Fibroblast of villous mesenchyme (primary cell): ENCODE measurements at places on chromosomes 2 and 18. TPM values are rescaled to one million over a fixed set of nuclear protein-coding genes. Genes with fewer than 3 reads are reported as not detected.

- DNase-seq = no peak
Measured at GRCh38 chr18:76264198-76264875, 230.7 kb downstream of the ZNF516 start.

- no peak for DNase-seq
Measured at GRCh38 chr2:165745916-165746315, 48.1 kb downstream of the GALNT3 start.

GRCh38 chr2:142867136-142867535 lies 10.3 kb upstream of the KYNU start:
- DNase-seq = no peak

DNA sequence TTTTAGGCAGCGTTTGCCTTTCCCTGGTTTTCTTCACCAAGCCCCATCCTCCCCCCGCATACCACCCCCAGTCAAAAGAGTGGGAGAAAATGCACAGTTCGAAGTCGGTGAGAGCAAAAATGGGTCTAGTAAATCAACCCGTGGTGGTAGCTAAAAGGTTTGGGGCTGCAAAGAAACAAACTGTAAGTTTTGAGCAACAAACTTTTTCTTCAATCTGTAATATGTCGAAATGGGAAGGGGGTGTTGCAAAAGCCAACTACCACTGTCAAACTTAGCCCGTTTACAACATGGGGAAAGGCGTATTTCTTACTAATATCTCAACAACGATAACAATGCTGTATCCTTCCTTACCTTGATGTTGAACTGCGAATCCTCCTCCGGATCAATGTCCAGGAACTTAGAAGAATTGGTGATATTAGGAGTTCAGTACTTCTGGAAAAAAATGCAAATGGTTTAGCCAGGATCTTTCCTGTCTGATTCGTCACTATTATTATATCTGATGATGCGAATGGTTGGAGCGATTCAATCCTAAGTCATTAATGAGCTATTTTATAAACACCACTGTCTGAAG lies 2.4 kb upstream of the SATB2 start:
- DNase-seq = peak; percentile 39

GRCh38 chr2:216372761-216373291 lies 543 bp upstream of the MARCHF4 start:
- peak; percentile 62 for DNase-seq

DNA sequence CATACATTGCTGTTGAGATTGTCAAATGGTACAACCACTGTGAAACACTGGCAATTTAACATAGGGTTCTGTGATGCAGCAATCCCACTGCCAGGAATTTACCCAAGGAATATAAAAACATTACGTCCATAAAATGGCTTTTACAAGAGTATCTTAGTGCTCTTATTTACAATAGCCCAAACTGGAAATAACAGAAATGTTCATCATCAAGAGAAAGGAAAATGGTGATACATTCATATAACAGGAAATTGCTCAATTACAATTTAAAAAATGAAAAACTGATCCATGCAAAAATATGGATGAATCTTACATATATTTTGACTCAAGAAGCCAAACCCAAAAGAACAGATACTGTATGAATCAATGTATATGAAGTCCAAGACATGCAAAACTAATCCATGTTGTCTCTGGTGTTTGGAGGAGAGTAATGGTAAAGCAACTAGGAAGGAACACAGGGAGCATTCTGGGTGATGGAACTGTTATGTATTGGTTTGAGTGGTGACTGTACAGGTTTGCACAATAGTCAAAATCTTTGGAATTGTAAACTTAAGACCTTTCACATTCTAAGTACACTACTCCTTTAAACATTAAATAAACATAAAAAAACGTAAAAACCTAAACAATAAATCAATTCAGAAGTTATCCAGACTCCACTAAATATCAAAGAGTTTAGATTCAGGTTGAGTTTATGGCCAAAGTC lies 104.8 kb upstream of the WDR75 start:
- peak; percentile 84 for DNase-seq

- DNase-seq = peak; percentile 95
Measured at GRCh38 chr2:54903736-54904554, 146.3 kb downstream of the RTN4 start.

DNA sequence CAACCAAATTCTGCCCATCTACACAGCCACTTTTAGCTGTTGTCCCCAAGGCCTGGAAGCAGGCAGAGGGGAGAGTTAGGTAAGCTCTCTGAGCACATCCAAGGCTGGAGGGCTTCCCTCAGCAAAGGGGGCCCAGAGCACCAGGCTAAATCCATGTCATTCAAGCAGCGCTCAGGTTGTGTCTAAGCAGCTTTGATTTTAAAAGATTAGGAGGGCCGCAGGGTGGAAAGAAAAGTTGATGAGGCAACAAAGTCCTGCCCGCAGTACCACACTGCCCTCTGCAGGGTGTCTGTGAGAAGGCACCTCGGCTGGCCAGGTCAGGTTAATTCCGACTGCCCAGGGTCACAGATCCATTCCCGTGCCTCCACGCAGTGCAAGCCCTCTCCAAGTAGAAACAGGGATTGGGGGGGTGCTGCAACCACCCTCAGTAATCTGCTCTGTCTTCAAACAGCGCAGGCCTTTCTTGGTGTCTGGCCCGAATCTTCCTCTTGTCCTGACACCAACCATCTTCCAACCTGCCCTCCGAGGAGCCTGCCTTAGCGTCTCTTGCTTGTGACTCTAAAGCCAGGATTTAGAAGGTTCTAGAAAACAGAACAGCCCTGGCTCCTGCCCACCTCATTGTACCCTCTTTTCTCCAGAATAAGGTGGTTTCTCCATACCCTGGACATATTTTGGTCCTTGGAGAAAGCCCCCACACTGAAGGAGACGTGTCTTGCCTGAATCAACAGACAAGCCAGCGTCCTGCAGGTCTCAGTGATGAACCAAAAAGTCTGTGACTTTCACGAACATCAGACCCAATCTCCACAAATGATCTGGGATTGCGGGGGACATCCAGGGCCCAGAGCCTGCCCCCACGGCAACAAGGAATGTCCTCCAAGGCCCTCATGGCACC lies 289.2 kb downstream of the TNS1 start:
- DNase-seq = peak; percentile 73

DNA sequence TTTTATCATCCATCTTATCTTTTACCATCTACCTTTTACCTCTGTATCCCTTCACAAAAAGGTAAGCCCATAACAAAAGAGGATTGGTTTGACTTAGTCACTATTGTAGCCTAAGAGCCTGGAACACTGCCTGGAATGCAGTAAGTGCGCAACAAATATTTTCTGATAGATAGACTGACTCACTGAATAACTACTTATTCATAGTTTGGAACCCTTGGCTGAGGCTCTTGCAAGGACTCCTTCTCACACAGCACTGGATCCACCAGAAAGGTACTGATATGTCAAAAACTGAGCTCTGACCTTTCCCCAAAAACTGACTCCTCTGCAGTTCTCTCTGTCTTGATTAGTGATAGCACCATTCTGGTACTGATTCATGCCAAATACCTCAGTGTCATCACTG lies 426.7 kb downstream of the SETBP1 start:
- DNase-seq = no peak

- DNase-seq = no peak
Measured at GRCh38 chr2:124973396-124973795, 948.3 kb downstream of the CNTNAP5 start.

DNA sequence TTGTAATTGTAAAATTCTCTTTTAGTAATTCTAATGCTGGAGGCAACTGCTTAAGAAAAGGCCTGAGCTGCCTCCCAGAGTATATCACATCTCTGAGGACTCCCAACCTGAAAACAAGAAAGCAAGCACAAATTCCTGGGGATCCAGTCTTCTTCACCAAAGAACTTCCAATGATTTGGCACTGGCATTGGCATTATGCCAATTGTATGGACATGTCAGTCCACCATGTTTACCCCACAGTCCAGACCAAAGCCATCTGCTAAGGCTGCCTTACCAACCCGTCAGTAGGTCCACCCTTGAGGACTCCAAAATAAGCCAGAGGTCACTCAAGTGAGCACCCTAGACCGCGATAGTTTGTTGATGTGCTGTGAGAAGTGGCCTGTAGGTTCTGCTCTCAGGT lies 263.1 kb downstream of the RND3 start:
- DNase-seq = no peak

DNA sequence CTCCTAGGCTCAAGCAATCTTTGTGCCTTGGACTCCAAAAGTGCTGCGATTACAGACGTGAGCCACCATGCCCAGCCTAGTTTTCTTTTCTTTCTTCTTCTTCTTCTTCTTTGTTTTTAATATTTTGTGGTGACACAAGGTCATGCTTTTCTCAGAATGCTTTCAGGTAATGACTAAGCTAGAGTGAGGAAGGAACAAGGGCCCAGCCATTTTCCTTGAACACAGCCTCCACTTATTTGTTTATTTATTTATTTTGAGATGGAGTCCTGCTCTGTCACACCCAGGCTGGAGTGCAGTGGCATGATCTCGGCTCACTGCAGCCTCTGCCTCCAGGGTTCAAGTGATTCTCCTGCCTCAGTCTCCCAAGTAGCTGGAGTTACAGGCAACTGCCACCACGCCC lies 74.3 kb upstream of the ST3GAL5 start:
- DNase-seq = no peak

DNA sequence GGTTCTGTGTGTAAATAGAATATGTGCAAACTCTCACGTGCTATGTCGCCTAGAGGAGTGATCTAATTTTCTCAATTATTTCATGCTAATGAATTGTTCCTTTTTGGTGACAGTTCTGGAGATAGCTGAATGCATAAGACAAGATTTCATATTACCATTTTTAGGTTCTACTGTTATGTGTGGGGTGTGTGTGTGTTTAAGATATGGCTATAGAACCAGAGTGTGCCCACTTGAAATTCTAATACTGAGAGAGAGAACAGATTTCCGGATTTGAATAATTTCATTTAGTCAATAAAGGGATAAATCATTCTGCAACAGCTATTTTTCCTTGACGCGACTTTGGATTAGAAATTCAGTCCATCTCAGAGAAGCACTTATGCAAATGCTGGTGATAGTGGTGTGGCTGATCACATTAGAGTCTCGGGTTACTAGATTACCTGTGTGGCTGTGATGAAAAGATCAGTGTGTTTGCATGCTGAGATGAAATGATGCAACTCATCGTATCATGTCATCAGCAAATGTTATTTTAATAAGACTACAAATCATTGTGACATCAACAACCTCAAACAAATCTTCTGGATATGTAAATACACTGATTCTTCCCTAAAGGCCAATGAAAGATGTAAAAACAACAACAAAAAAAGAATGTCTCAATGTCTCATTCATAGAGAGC lies 415.9 kb downstream of the EPHA4 start:
- DNase-seq = no peak

Gene CNTNAP5
- total RNA-seq = not detected in 2 replicates

Gene ACADL
- not detected in 2 replicates for total RNA-seq

Gene CPS1
- 19.3 and 21.6 TPM in 2 replicates for total RNA-seq

Gene PROKR1
- total RNA-seq = not detected in 2 replicates

Gene WDR75
- total RNA-seq = 34.5 and 47.5 TPM in 2 replicates

Gene GKN1
- total RNA-seq = under 0.01 and 0.32 TPM in 2 replicates
